ENCODE measurements at places on chromosomes 6 and 20. TPM values are rescaled to one million over a fixed set of nuclear protein-coding genes. Genes with fewer than 3 reads are reported as not detected.
A peak's percentile ranks its signal among the peaks of the same experiment; 100 is the strongest.

GRCh38 chr6:30679765-30680535, 6.5 kb downstream of the PPP1R18 start:
- peak; percentile 58 for DNase-seq

- no peak for DNase-seq
Observed at GRCh38 chr20:32057656-32058184, 5.7 kb downstream of the HCK start.

GRCh38 chr6:123321020-123321419, 315.7 kb downstream of the TRDN start:
- DNase-seq: no peak

GRCh38 chr6:113376847-113377165, 480.3 kb upstream of the MARCKS start:
- DNase-seq: no peak

- peak; percentile 89 for DNase-seq
Observed at GRCh38 chr6:43770372-43771209, 580 bp downstream of the VEGFA start.

DNA sequence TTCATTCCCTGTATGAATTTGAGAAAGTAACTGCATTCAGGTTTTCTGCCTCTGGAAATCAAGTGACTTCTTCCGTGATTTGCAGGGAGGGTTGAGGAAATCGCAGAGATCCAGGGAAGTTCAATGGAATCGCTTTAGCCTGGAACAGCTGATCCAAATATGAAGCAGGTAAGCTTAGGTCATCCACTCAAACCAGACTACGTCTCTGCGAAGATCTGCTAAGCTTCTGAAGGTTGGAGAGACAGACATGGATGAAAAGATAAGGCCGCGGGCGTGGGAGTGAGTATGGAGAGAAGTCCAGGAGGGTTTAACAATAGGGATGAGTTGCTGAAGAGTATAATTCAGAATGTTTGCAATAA, 34.2 kb upstream of the BTN3A2 start:
- no peak for DNase-seq

- no peak for DNase-seq
Observed at GRCh38 chr6:144886682-144887081, 601.5 kb downstream of the UTRN start.

- DNase-seq: peak; percentile 83
Observed at GRCh38 chr6:33080127-33081089, 4.6 kb downstream of the HLA-DPB1 start.

GRCh38 chr6:5937936-5938706, 68.6 kb downstream of the NRN1 start:
- DNase-seq: no peak

EDN1 gene
- 11.6 TPM for total RNA-seq

RBPJL gene
- total RNA-seq: not detected

E2F1 gene
- 4.0 TPM for total RNA-seq

HLA-DQB2 gene
- total RNA-seq: 6.9 TPM

MICB gene
- 14.6 TPM for total RNA-seq

TMC2 gene
- 1.2 TPM for total RNA-seq

BMP5 gene
- not detected for total RNA-seq
